Vagina (tissue), 2 donors: ENCODE measurements at places on chromosomes 2 and 18.

- DNase-seq, result no peak
- H3K27me3 ChIP-seq, result no peaks in the 10 kb centered on the region
- no peaks in the 10 kb centered on the region for H3K4me1 ChIP-seq
Measured at GRCh38 chr2:181356526-181357130, 100.6 kb upstream of the ITGA4 start.

GRCh38 chr2:170679607-170680079, 35.5 kb upstream of the SP5 start:
- H3K36me3 ChIP-seq, result no peaks in the 10 kb centered on the region
- peak overlapping the region; percentile 23 for H3K27ac ChIP-seq
- no peak overlapping the region for H3K4me3 ChIP-seq
- no peak for DNase-seq
- H3K27me3 ChIP-seq, result no peaks in the 10 kb centered on the region
- peaks cover 16% of the 10 kb centered on the region for H3K4me1 ChIP-seq

DNA sequence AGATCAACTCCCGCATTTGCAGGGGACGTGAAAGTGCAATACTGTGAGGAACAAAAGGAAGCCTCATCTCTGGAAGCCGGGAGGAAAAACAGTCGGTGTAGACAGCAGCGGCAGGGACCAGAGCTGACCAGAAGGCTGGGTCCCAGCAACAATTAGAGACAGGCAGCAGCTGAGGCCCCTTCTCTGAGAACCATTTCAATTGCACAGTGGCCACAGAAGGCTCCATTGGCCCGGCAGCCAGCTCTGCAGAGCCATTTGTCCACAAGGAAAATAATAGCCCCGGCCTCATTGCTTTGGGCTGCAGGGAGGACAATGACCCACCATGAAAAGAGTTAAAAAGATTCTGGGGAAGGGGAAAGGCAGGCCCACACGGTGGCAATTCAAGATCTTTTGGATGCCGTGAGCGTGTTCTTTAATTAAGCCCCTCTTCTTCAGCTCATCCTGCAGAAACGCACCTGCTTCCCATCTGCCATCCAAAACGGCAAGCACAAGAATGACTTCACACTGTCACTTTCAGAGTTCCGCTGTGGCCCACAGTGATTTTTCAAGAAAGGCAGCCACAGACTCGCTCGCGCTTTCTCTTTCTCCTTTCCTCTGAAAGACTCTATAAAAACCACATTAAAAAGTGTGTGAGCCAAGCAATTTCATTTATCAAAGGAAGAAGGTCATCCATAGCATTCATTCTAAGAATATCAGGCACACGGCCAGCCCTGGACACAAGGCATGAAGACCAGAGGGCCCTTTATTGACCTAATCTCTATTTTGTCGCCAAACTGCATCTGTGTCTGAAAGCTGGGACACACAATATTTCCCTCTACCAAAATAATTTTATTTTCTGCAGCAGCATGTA, 293.6 kb downstream of the SOX11 start:
- no peaks in the 10 kb centered on the region for H3K27me3 ChIP-seq
- no peak for DNase-seq
- H3K4me3 ChIP-seq, result no peak overlapping the region
- no peaks in the 10 kb centered on the region for H3K36me3 ChIP-seq
- H3K27ac ChIP-seq, result no peak overlapping the region

DNA sequence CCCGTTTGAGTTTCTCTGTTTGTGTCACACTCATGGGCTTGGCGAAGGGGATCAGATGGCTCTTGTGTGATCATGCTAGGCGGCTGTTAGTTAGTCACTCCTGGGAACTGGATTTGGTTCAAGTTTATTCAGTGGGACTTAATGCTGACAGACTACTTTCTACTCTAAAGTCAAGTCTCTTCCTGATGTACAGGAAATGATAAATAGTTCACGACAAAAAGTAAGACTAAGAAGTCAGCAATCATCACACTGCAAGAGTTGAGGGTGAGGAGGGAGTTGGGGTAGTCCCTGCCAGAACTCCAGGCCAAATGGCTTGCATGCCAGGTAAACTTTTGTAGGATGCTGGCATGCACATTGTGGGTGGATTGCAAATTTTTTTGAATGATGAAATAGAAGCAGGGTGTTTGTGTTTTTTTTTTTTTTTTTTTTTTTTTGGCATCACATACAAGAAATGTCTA, 25.1 kb upstream of the CCL20 start:
- H3K27ac ChIP-seq, result no peak overlapping the region
- H3K27me3 ChIP-seq, result no peaks in the 10 kb centered on the region
- no peaks in the 10 kb centered on the region for H3K4me1 ChIP-seq
- no peaks in the 10 kb centered on the region for H3K36me3 ChIP-seq

DNA sequence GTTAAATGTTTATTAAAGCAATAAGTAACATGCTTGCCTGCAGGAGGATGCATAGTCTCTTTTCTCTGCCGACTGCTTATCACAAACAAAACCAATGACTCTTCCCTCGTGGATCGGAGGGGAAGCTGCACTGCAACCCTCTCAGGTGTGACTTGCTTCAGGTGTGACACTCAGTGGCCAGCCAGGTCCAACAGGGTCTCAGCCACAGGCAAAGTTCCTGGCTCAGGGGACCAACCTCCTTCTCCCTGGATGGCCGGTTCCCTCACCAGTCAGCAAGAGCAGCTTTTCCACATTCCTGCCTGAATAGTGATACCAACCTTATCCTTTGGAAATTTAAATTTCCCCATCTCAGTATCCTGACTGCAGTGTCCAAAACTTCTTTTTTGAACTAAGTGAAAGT, 383.5 kb downstream of the CMPK2 start:
- H3K27me3 ChIP-seq, result no peaks in the 10 kb centered on the region
- DNase-seq, result no peak
- H3K4me3 ChIP-seq, result no peak overlapping the region
- no peak overlapping the region for H3K27ac ChIP-seq

GRCh38 chr18:10235661-10235952, 218.8 kb upstream of the APCDD1 start:
- H3K27me3 ChIP-seq, result no peaks in the 10 kb centered on the region
- no peak overlapping the region for H3K4me3 ChIP-seq
- no peak for DNase-seq
- H3K4me1 ChIP-seq, result peaks cover 48% of the 10 kb centered on the region
- no peaks in the 10 kb centered on the region for H3K36me3 ChIP-seq

DNA sequence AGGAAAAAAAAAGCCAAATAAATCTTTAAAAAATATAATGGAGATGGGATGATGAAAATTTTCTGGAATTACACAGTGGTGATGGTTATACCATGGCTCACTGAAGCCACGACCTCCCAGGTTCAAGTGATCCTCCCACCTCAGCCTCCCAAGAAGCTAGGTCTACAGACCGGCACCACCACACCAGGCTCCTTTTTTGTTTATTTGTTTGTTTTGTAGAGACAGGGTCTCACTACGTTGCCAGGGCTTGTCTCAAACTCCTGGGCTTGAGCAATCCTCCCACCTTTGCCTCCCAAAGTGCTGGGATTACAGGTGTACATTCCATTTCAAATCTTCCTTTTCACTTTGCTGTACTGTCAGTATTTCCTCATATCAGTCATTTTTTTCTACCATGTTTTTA, 61.7 kb downstream of the CHRNA1 start:
- no peaks in the 10 kb centered on the region for H3K4me1 ChIP-seq
- H3K27me3 ChIP-seq, result no peaks in the 10 kb centered on the region
- no peak overlapping the region for H3K27ac ChIP-seq
- no peaks in the 10 kb centered on the region for H3K36me3 ChIP-seq

DNA sequence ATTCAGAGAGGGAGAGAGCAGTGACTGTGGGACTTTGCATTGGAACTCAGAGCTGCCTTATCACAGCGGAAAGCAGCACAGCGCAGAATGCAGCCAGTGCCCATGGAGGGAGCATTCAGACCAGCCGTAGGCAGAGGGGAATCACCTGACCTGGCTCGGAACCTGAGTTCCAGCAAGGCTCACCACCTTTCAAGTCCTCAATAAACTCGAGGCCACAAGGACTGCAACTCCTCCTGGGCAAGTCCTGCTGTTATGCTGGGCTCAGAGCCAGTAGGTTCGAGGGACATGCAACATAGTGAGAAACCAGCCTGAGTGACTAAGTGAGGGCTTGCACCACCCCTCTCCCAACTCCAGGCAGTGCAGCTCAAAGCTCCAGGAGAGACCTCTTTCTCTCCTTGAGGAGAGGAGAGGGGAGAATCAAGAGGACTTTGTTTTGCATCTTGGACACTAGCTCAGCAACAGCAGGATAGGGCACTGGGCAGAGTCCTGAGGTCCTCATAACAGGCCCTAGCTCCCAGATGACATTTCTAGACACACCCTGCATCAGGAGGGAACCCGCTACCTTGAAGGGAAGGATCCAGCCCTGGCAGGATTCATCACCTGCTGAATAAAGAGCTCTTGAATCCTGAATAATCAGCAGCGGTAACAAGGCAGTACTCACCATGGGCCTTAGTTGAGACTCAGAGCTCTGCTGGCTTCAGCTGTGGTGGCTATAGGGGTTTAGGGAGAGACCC, 136.8 kb upstream of the OTOS start:
- no peaks in the 10 kb centered on the region for H3K36me3 ChIP-seq
- no peaks in the 10 kb centered on the region for H3K27me3 ChIP-seq
- H3K4me1 ChIP-seq, result no peaks in the 10 kb centered on the region
- DNase-seq, result no peak
- H3K4me3 ChIP-seq, result no peak overlapping the region
